CD8-positive, alpha-beta T cell (primary cell): ENCODE measurements at places on chromosomes 7 and 10.
A peak's percentile ranks its signal among the peaks of the same experiment; 100 is the strongest.

DNA sequence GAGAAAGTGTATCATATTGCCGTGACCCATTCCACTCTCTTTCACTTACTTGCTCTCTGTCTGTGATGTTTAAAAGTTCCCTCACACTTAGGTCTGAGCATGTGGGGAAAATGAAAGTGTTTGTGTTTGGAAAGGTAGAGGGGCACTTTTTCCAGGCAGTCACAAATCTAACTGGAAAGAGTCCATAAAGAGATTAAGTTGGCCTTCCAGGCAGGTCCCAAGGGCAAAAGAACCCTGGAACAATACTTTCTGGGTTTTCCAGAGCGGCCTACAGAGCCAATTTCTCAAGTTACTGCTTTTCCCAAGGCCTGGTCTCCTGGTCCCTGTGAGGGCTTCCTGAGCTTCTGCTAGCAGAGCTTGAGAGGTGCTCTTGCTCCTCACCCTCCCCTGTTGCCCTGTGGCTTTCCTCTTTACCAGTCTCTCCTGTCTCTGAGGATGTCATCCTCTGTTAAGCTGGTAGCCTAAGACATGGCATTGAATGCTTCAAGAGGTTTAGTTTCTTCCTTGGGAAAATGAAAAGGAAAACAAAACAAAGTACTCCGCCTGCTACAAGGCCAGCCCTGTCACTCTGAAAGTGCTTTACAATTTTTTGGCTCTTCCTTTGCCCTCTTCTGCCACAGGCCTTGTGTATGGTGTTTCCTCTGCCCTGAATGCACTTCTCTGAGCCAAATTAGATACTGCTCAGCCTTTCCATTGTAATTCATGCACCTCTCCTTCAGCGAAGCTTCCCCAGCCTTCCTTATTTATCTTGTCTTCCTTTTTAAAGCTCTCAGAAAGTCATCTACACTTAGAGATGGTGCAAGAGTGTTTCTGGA lies 20.1 kb downstream of the TES start:
- DNase-seq: peak; percentile 27

DNA sequence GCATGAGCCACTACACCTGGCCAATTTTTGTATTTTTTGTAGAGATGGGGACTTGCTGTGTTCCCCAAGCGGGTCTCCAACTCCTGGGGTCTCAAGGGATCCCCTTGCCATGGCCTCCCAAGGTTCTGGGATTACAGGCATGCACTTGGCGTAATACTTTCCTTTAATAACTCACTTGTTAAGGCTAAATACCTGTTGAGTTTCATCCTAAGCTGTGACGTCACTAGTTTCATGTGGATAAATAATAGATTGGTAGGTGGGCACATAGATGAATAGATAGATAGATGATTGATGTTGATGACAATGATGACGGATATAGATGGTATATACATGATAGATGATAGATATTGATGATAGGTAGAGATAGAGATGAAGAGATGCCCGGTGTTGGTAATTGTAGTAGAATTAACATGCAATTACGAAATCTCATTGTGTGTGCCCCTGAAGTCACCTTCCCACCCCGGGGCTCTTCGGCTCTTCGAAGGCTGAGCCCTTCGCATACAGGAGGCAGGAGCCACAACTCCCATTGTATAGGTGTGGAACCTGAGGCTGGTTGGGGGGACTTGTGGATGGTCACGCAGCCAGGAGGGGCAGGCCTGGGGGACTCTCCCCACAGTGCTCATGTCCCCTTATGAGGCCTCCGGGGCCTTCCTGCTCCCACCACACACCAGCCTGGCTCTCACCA lies 2.6 kb downstream of the GRIFIN start:
- no peak for DNase-seq

DNA sequence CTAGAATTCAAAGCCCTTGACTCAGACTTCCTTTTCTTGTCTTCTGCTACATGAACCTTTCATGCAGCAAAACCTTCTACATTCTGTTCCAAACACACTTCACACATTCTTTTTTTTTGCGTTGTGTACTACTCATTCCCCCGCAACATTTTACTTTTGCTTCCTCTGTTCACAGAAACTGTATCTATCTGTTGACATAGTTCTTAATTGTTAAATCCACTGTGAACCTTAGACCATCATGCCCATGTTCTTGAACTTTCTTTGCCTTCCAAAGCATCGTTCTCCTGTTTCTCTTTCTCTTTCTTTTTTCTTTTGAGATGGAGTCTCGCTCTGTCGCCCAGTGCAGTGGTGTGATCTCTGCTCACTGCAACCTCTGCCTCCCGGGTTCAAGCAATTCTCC lies 14.2 kb downstream of the CCSER2 start:
- DNase-seq: peak; percentile 18

- no peak for DNase-seq
Observed at GRCh38 chr7:95723583-95724180, 48.7 kb upstream of the DYNC1I1 start.

DNA sequence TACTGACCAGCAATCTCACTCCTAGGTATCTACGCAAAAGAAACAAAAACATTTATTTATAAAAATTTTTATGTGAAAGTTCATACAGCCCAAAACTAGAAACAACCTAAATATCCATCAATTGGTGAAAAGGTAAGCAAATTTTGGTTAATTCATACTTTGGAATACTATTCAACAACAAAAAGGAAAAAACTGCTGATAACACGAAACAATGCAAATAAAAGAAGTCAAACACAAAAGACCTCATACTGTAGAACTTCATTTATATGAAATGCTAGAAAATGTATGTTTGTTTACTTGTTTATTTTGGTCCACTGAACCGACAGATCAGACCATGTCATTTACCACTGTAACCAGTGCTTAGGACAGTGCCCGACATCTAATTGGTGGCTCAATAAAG lies 60.3 kb downstream of the USP6NL start:
- DNase-seq: no peak

GRCh38 chr7:45990276-45990675 lies 69.2 kb upstream of the IGFBP3 start:
- DNase-seq: no peak

DNA sequence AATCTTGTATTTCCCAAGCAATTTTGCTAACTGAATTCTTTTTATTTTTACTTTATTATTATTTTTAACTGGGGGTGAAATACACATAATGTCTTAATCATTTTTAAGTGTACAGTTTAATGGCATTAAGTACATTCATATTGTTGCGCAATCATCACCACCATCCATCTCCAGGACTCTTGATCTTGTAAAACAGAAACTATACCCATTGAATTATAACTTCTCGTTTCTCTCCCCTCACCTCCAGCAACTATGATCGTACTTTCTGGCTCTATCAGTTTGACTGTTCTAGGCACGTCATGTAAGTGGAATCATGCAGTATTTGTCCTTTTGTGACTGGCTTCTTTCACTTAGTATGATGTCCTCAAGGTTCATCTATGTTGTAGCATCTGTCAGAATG lies 108.8 kb downstream of the ARL5B start:
- no peak for DNase-seq

DNA sequence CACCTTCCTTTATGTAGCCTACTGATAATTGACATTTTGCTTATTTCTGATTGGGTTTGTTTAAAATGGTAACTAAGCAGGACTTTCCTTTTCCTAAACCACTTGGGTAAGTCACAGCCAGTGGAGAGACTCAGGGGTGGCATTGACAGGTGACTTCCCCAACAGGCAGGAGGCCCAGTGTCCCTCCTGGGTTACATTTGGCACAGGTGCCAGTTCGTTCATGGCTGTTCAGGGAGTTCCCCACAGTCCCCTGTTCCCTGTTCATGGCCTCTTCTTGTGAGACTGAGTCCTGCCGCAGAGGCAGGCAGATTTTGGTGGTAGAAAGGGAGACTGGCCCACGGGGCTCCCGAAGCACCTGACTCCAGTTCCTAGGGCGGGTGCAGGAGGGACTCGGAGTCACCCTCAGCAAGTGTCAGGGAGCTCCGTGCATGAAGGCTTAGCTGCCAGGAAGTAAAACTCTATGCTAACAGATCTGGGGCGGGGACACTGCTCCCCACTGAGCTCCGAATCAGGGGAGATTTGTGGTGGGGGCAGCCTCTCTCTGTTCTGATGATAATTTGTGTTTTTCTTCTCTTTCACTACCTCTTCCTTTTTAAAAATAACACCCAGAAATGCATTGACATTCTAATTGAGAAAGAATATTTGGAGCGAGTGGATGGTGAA lies 84.1 kb downstream of the EZH2 start:
- DNase-seq: no peak

- DNase-seq: no peak
Observed at GRCh38 chr10:10792681-10793080, 225.0 kb upstream of the CELF2 start.

GRCh38 chr7:133064082-133064820 lies 17.6 kb downstream of the CHCHD3 start:
- DNase-seq: no peak

GRCh38 chr7:93117327-93117726 lies 452 bp downstream of the SAMD9 start:
- no peak for DNase-seq

GRCh38 chr10:70791386-70792039 lies 6.3 kb upstream of the TBATA start:
- no peak for DNase-seq

DNA sequence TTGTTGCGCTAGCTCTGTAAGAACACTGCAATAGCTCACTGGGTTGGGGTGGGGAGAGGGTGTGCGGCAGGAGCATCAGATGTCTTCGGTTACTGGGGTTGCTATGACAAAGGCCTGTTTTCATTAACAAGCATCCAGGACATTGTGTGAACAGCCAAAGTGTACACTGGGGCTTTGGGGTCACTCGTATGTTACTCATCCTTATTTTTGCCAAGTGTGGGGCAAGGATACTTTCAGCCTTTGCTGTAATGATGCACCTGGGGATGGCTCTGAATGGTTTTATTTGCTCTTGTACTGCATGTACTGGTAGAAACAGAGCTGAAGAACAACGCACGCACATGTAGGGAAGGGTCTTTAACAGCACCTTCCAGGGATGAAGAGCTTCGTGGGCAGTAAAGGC lies 73.0 kb upstream of the AFAP1L2 start:
- DNase-seq: no peak

GRCh38 chr10:52318136-52318701 lies 4.1 kb downstream of the DKK1 start:
- no peak for DNase-seq

DNA sequence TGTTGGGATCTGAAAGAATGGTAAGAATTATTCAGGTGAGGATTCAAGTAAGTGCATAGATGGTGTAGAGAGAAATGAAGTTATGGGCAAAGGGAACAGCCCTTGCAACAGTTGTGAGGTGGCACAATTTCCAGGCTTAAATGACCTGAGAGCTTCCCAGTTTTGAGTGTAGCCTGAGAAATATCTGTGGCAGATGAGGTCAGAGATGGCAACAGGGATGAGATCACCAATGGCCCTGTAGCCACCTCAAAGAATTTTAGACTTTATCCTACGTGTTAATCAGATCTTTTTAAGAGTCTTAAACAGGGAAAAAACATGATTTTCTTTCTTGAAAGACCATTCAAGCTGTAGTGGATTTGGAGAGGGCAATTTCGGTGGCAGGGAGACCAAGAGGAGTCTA lies 1.9 kb upstream of the NRF1 start:
- no peak for DNase-seq

DNA sequence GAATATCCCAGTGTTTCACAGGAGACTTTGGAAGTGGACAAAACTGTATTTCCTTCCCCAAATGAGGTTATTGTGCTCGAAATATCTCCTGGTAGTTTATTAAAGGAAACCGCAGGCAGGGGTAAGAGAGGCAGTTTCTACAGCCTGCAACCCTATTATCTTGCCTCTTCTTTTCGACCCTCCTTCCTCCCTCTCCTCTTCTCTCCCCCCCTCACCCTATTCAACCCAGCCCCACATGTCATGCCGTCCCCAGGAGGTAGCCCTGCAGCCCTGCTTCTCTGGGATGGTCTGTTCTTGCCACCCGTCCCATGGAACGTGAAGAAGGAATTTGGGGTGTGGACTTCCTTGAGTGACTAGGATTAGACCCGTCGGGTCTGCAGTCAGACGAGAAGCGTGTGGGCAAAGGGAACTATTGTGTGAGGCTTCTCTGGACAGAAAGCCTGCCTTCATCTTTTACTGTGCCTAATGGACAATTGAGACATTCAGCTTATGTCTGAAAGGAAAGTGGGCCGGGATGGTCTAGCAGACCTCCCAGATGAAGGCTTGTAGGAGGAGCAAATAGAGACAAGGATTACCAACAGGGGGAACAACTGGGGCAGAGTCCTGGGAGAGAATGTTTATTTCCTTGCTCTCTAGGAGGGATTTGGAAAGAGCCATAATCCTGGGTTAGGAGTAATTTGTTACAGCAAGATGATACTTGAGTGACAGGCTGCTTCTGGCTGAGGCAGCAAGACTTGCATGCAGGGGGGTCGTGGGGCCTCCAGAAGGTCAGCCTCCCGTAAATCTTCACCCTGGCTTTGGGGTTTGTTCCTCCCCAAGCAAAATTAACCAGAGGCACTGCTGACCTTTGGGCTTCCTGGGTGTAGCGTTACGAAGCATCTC lies 77.8 kb downstream of the TCF7L2 start:
- no peak for DNase-seq

DNA sequence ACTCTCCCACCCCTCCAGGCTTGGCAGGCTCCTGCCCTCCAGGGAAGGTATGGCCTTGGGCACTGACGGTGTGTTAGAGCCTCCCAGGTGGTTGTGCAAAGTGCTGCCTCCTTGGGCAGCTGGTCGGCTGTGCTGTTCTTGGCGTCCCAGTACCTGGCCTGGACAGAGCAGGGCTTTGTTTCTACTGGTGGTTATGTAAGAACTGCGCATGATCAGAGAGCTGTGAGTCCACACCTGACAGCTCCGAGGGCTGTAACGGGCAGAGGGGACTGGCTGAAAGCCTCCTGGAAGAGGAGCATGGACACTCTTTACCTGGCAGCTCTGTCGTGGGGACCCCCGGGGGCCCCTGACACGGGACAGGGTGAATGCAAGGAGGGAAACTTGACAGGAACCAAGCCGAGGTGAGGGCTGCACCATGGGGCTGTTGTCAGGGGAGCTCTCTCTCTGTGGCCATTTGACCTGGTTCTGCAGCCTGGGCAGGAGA lies 3.1 kb upstream of the SFRP5 start:
- DNase-seq: no peak
